NCI-H2107 (cell line): ENCODE measurements at places on chromosomes 6 and 20.

GRCh38 chr20:22768266-22769178 lies 184.2 kb upstream of the FOXA2 start:
- no peak for DNase-seq

DNA sequence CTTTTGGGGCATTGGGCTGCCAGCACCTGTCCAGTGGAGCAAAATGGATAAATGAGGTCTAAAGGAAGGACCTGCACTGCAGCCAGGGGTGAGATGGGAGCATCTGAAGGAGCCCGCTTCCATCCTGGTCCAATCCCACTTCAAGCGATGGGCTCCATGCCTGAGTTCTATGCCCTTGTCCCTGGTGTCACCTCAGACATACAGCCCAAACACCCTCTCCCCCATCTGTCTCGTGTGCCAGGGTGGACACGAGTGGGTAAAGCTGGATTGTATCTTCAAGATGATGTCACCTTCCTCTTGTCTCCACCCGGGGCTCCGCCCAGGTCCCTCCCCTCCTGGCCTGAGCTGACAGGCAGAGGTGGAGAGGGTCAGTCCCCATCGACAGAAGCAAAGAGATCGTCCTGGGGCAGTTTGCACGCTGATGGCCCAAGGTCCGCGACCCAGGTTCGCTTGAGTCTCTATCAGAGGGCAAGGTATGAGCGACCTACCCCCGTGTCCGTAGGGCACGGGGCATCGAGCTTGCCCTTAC lies 544 bp downstream of the SMIM29 start:
- no peak for DNase-seq

DNA sequence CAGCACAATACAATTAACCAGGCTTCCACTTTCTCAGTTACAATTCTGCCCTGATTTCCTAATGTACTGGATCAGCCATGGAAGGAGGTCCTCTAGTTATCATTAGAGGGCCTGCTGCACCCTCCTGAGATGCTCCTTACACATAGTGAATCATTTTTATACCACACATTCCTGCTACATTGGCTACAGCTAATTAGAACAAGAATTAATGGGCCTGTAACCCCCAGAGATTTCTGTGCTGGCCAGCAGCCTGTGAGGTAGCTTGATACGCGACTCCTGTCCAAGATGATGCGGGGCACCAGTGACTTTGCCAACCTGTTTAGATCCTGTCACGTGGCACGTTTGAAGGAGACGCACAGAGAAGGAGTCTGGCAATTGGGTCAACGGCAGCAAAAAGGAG lies 422.8 kb downstream of the EPM2A start:
- DNase-seq = no peak

- DNase-seq = no peak
Observed at GRCh38 chr6:109446072-109446471, 5.5 kb downstream of the SMPD2 start.
